Stimulated activated CD4-positive, alpha-beta T cell treated with anti-CD3 and anti-CD28 coated beads, Interleukin-12 subunit alpha, Interleukin-12 subunit beta, amount 100 ng/mL, for 4 hours (primary cell): ENCODE measurements at places on chromosomes 13 and 19.

GRCh38 chr19:51086153-51086850 lies 3.6 kb upstream of the KLK14 start:
- no peak for DNase-seq

DNA sequence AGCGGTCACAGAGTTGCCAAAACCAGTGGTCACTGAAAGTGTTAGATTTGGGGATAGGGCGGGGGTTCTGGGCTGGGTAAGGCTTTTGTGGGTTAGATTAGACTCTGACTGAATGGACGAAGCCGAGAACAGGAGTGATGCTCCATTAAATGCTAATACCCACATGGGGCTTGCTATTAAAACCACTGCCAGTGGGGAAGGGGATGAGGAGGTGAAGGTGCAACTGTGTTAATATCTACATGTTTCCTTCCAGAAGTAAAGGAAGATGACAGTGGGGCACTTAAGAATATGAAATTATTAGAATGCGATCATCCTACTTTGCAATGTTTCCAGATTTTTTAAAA lies 573 bp upstream of the ZNF614 start:
- DNase-seq = no peak

DNA sequence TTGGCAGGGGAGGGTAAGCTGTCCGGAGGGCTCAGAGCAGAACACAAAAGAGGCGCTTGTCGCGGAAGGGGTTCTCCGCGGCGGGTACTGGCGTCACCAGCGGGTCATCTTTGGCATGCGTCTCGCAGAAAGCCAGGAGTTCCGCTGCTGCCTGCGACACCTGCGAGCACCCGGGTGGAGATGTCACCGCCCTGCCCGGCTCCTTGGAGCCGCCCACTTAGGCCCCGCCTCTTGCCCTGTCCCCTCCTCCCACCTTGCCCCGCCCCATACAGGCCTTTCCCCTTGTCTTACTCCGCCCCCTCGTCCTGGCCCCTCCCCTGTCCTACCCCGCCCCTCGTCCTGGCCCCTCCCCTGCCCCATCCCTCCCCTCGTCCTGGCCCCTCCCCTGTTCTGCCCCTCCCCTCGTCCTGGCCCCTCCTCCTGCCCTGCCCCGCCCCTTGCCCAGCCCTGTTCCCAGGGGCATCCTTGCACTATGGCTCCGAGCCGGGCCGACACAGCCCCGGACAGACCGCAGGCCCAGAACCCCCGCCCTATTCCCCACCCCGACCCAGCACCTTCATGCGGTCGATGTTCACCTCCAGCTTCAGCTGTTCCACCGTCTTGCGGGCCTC lies 1.9 kb downstream of the GNG8 start:
- DNase-seq = peak; percentile 93

DNA sequence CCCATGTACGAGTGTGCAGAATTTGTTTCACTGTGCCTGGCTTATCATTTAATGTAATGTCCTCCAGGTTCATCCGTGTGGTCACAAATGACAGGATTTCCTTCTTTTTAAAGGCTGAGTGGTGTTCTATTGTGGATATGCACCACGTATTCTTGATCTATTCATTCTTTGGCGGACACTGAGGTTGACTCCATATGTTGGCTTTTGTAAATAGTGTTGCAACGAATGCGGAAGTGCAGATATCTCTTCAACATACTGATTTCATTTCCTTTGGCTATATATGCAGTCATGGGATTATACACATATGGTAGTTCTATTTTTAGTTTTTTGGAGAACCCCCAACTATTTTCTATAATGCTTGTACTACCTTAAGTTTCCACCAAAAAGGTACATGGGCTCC lies 13.0 kb downstream of the OR7A5 start:
- no peak for DNase-seq

DNA sequence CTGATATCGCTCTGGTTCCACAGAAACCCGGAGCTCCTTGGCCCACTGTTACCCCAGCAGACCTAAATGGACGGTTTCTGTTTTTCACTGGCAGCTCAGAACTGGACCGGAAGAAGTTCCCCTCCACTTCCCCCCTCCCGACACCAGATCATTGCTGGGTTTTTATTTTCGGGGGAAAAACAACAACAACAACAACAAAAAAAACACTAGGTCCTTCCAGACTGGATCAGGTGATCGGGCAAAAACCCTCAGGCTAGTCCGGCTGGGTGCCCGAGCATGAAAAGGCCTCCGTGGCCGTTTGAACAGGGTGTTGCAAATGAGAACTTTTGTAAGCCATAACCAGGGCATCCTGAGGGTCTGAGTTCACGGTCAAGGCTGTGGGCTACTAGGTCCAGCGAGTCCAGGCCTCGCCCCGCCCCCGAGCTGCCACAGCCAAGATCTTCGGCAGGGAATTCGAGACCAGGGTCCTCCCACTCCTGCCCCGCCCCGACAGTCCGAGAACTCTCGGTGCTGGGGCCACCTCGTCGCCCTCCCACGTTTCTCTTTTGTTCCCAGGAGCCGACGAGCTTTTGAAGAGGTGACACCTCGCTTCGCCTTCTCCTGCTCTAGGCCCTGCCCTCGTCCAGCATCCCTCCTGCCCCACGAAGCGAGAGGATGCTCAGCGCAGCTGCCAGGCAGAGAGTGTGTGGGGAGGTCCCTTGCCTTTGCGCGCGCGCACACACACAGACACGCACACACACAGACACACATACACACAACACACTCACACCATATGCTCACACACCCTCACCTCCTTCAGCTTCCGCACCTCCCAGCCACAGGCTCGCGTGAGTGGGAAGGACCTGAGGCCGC lies 8.8 kb downstream of the ZIC2 start:
- DNase-seq = no peak

- DNase-seq = no peak
These were observed 4.3 kb upstream of the ZNF813 start for GRCh38 chr19:53463263-53463662.

DNA sequence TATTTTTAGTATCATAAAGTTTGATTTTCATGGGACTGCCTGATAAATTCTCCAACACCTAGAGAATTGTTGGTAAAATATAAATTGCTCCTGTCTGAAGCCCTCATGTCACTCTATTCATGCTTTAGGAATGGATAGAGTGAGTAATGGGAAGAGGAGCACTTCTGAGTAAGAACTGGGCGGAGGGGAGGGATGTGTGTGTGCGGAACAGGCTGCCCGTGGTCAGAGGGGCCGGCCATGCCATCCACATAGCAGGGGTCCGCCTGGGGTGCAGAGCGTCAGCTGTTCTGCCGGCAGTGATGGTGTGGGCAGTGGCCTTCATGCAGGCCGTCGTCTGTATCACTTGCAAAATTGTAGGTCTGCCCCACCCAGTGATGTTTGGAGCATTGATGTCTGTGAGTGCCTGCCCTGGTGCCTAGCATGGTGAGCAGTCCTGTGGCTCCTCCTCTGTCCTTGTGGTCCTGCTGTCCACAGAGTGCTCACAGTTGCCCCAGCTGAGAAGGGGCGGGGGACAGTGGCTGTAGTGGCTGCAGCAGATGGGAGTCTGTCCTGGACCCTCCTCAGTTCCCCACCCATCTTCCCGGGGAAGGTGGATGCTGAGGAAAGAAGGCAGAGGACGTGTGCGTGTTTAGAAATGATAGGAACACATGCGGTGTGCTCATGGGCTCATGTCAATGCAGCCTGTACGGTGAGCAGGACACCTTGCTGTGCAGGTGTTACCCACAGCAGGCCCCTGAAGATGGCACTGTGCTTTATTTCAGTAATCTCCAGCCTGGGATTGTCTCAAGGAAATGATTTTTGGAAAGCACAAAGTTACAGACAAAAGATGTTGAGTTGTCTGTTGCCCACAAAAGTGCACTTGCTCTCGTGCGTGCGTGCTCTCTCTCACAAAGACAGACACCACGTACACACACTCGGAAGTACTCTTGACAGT lies 49.4 kb upstream of the TEX29 start:
- DNase-seq = no peak

DNA sequence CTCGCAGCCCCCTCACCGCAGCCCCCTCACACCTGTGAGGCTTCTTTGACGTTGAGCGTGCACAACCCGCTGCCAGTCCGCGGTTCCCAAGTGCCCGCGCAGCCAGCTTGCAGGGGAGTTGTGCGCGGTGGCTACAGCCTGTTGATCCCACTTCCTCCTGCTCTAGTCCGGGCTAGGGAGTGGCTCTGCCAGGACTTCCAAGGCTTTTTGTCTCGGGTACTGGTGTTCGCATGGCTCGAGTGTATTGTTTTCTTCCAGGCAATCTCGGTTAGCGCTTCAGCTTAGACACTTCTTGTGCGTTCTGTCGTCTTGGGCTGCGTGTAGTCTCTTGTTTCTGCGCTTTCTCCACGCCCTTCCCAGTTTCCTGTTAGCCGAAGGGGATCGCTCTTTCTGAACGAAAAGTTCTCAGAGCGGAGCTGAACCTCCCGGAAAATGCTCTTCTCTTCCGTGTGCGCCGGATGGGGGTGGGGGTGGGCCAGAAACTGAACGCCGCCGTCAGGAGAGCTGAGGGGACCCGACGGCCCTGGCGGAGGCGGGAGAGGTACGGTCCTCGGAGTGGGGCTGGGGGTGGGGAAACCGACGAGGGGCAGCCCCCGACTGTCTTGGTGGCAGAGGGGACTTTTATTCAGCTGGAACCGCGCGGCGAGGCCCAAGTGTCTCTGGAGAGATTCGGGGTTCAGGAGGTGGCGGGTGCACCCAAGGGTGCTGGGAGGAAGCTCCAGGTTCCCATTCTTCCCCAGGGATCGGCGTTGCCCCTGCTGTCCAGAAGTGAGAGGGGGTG lies 697 bp upstream of the DGKH start:
- peak; percentile 27 for DNase-seq

DNA sequence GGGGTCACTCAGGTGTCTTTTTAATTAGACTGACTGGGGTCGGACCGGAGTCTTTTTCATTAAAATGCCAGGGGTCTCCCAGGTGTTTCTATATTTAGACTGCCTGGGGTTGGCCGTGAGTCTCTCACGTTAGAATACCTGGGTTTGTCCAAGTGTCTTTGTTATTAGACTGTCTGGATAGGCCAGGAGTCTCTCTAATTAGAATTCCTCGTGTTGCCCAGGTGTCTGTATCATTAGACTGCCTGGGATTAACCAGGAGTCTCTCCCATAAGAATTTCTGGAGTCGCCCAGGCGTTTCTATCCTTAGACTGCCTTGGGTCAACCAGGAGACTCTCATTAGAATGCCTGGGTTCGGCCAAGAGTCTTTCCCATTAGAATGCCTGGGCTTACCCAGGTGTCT lies 1445.7 kb downstream of the UQCRFS1 start:
- no peak for DNase-seq

DNA sequence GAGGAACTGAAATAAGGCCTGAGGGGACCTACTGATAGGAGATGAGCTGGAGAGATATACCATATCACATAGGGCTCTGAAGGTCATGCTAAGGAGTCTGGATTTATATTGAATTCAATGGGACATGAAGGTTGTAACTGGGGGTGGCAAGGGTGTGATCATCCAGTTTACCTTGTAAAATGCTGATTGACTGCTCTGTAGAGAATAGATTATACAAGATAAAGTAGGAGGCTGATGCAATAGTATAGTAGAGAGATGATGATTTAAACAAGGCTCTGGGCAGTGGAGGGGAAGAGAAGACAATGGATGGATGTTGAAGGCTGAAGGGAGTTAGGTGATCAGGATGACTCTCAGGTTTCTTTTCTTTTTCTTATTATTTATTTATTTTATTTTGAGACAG lies 18.0 kb upstream of the PAN3 start:
- DNase-seq = no peak

DNA sequence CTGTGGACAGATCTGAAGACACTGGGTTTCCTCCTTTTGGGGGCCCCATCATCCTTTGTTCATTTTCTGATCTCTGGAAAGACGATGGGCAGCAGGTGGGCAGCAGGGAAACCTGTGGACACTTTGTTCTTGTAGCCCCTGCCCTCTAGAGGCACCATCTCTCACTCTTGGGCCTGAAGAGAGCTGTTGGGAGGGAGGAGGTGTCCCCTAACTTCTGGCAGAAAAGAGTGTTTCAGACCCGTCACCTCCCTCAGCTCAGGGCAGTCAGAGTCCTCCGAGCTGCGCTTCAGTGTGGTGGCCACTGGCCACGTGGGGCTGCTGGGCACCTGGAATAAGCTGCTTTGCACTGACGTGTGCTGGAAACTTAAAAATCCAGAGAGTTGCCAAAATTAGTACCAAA lies 26.9 kb upstream of the RNF17 start:
- no peak for DNase-seq

DNA sequence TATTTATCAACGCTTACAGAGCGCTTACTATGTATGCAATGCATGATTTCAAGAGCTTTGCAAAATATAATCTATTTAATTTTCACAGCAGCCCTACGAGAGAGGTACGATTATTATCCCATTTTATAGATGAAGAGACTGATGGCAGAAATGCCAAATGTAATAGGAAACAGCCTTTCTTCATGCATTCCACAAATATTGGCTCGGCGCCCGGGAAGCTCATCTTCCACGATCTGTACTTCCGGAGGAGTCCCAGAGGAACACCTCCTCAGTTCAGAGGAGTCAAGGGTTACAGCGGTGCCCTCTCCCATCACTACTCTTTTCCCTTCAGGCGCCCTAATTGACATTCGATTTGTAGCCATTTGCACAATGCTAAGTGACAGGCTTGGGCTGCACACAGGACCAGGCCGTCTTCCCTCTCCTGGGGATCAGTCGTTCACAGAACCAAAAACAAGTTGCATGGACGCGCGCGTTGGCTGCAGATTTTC lies 1.1 kb upstream of the ARHGAP35 start:
- DNase-seq = no peak

DNA sequence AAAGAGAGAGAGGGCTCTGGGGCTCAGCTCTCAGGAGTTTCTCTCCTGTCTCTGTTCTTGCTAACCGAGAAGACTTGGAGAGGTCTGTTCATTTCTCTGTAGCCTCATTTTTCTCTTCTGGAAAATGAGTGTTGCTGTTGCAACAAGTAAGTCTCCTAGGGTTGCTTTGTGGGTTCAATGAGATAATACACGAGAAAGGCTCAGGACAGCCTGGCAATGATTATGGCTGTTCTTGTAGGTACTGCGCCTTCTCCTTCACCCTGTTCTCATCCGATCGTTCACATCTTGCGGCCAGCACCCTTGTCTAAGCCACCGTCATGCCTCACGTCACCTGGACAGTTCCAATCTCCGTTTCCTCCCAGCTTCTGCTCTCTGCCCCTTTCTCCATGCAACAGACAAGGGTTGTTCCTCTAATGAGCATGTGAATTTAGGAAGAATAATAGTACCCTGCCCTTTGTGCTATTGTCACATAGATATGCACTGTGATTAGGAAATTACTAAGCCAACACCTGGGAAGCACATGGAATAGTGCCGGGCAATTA lies 4.2 kb downstream of the C5AR1 start:
- DNase-seq = no peak

DNA sequence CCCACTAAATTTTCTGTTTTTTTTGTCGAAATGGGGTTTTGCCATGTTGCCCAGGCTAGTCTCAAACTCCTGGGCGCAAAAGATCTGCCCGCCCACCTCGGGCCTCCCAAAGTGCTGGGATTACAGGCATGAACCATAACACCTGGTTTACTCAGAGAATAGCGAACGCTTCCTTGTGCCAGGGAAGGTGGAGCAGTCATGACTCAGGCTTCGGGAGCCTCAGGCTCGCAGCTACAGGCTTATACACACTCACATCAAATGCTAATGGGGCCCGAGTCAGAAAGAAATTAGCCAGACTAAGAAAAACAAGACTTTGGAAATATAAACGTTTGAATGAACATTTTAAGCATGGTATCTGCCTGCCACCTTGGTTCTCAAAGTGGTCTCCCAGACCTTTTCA lies 11.0 kb upstream of the TPT1 start:
- no peak for DNase-seq

- no peak for DNase-seq
These were observed 199.1 kb downstream of the STK24 start for GRCh38 chr13:98377635-98378378.

GRCh38 chr19:32349724-32350470 lies 4.5 kb downstream of the ZNF507 start:
- no peak for DNase-seq
